ENCODE measurements at places on chromosomes 6 and 20.

- no peak for DNase-seq
Measured at GRCh38 chr20:25549843-25550477, 35.4 kb downstream of the NINL start.

- DNase-seq, result no peak
Measured at GRCh38 chr20:54255157-54255556, 47.3 kb downstream of the PFDN4 start.

DNA sequence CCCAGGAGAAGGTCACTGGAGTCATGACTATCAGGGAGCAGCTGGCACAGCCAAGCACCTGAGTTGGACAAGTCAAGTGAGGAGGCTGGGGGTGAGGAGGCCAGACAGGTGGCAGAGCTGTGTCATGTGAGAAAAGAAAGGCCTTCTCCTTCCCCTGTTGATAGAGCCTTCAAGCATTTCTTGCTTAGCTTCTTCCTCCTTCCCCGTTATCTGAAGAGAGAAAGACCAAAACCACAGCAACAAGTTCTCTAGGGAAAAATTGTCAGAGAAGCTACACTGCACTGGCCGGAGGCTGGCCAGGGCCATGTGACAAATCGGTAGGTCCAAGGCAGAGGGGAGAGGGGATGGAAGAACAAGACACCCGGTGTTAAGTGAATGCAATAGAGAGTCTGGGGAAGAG is 202.1 kb upstream of the PRDM1 start:
- no peak for DNase-seq

DNA sequence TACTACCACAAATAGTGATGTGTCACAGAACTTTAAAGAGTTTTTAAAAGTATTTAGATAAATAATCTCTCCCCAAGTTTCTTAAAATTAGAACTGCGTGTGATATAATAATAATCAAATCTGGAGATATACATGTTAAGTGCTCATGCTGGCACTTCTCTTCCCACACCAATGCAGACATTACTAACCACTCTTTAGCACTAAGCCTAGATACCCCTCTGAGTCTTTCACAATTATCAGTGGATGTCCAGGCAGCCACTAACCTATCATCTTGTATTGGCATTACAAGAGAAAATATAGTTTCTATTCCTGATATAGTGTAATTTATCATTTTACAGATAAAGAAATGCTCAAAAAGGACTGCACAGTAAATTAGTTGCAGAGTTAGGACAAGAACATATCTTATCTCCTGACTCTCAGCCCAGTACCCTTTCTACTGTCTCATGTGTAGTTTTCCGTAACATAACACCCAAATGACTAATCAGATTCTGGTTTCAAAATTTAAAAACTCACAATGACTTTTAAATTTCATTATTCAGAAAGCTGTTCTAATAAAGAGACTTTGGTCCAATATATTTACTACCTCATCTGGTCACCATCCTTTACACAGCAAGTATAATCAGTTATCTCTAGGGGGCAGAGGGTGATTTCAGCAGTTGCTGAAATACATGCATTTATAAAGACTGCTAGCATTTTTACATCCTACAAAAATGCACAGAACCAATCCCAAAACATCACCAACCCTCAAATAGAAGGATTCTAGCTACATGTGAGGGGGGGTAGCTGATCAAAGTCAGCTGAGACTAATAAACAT is 215.5 kb upstream of the MCHR2 start:
- no peak for DNase-seq

GRCh38 chr6:12815884-12816600 is 99.5 kb downstream of the PHACTR1 start:
- DNase-seq, result no peak

DNA sequence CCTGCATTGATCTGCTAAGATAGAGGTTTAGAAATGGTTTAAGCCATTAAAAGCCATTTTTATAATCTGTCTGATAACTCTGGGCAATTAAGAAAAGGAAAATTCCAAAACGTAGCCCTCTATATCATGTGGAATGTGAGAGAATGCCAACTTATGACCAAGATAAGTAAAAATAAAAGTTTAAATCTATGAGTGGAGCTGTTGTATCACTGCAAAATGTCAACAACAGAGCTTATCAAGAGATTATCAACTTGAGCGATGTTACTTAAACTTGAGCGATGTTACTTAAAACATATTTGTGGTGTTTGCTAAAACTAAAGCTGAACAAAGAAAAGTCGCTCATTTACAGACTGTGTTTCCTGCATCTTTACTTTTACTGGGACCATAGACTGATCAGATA is 46.9 kb upstream of the SCML4 start:
- no peak for DNase-seq

DNA sequence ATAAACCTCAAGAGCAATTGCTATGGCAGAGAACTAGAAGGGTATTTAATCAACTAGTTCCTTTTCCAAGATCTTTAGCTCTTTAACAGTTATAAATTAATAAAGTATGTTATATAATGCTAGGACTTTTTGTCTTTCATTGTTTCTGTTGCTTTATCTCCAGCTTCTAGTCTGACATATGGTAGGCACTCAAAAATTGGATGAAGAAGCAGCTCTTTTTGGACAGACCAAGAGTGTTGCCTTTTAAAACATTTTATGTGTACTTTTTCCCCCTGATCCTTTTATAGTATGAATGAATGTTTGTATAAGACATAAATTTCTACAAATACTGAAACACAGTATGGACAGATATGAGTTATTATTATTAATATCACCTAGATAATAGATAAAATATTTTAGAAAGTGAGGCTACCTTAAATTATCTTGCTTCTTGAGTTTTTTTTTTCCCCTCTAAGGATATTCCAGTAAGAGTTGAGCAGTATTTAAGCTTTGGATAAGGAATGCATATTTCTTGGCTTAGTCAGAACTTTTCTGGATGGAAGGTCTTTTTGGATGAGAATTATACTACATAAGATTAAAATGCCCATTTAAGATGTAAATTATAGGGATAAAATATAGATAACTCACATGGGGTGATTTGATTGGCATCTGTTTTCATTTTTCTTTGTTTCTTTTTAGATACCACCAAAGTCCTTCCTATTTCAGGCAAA is 16.6 kb downstream of the LAMA2 start:
- DNase-seq, result no peak

- DNase-seq, result no peak
Measured at GRCh38 chr6:156938143-156938542, 161.0 kb downstream of the ARID1B start.

Measured in dorsolateral prefrontal cortex (tissue), 122 donors.